Vagina (tissue), 2 donors: ENCODE measurements at places on chromosomes 16 and 17.

DNA sequence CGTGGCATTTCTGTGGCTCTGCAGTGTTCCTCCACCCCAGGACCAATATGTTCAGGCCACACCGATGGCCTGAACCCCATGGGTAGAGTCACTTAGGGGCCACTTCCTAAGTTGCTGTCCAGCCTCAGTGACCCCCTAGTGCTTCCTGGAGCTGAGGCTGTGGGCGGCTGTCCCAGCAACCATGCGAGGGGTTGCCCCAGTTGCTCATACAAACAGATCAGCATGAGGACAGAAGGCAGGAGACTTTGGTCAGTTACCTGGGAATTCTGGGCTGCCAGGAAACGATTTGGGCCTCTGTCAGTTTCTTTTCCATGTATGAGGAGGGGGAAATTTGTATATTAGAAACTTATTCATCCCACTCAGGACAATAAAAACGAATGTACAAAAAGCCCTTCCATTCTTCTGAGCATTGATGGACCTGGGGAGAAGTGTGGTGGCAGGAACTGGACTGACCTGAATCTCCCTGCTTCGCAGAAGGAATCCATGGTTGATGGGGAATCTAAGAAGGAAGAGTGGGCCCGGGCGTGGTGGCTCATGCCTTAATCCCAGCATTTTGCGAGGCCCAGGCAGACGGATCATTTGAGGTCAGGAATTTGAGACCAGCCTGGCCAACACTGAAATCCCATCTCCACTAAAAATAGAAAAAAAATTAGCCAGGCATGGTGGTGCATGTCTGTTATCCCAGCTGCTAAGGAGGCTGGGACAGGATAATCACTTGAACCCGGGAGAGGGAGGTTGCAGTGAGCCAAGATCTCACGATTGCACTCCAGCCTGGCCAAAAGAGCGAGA is 4.9 kb upstream of the IL32 start:
- DNase-seq = no peak

- DNase-seq = no peak
Measured at GRCh38 chr16:82598771-82599170, 28.0 kb upstream of the CDH13 start.

GRCh38 chr17:75959051-75959838 is 18.4 kb upstream of the FBF1 start:
- DNase-seq = no peak

- DNase-seq = no peak
Measured at GRCh38 chr17:57924677-57925076, 30.5 kb downstream of the CUEDC1 start.

DNA sequence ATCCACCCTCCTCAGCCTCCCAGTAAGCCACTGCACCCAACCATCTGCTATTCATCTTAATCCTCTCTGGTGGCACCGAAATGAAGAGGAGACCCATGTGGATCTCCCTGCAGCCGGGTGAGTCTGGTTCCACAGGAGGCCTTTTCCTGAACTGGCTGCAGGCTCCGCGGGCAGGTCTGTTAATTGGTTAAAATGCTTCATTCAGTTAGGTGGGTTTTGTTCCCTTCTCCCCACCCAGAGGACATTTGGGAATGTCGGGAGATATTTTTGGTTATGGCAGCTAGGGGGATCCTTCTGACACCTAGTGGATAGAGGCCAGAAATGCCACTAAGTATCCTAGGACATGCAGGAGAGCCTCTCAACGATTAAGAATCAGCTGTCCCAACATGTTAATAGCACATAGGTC is 16.7 kb downstream of the C16orf54 start:
- no peak for DNase-seq

GRCh38 chr17:32483451-32484019 is 3.3 kb upstream of the CDK5R1 start:
- no peak for DNase-seq

DNA sequence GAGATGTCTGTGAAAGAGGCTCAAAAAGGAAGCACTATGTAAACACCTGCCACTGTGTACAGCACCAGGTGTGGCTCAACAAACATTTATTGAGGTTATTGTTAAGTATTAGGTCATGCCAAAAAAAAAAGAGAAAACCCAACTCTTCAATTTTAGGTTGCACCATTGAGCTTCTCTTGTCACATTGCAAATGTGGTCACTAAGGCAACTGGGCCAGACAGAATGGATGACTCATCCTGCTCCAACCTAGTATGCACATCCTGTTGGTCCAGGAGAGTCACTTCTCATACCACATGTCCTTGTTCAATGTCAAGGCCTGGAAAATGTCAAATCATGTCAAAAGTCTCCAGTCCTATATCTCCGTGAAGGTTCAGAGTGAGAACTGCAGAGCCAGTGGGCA is 25.0 kb downstream of the HOXB1 start:
- DNase-seq = no peak

GRCh38 chr17:43217614-43218087 is 6.0 kb downstream of the TMEM106A start:
- no peak for DNase-seq

DNA sequence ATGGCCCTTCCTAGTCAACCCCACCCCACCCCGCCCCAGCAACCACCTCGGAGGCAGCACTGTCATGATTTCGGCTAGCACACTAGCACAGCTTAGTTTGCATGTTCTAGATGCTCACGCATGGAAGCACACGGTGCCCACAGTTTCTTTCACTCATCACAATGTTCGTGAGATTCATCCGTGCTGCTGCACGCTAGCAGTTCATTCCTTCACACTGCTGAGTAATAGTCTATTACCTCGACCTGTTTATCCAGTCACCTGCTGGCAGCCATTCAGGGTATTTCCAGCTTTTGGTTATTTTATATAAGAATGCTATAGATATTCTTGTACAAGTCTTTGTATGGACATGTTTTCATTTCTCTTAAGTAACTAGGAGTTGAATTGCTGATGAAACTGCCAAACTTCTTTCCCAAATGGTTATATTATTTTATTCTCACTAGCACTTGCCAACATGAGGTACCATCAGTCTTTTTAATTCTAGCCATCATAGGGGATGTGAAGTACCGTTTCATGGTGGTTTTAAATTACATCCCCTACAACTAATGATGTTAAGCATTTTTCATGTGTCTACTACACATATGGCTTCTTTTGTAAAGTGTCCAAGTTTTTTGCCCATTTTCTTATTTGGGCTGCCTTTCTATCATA is 75.7 kb downstream of the CYTH1 start:
- no peak for DNase-seq

GRCh38 chr16:28606291-28607115 is 3.3 kb downstream of the SULT1A1 start:
- no peak for DNase-seq

DNA sequence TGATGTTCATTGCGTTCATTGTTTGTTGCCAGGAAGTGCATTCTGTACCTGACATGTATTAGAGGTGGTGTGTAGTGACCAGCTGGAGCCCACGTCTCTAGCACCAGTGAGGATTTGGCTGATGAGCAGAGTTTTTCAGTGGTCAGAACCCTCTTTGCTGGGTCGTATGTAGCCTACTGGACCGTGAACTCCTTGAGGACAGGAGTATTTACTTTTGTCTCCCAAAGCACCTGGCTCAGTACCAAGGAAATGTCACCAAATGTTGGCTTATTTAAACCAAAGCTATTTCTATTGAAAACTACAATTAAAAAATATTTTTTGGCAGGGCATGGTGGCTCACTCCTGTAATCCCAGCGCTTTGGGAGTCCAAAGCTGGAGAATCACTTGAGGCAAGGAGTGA is 262.7 kb downstream of the SNX29 start:
- no peak for DNase-seq

GRCh38 chr16:81817789-81818567 is 38.9 kb downstream of the PLCG2 start:
- DNase-seq = no peak

- no peak for DNase-seq
Measured at GRCh38 chr17:65666876-65667321, 105.5 kb upstream of the AXIN2 start.

DNA sequence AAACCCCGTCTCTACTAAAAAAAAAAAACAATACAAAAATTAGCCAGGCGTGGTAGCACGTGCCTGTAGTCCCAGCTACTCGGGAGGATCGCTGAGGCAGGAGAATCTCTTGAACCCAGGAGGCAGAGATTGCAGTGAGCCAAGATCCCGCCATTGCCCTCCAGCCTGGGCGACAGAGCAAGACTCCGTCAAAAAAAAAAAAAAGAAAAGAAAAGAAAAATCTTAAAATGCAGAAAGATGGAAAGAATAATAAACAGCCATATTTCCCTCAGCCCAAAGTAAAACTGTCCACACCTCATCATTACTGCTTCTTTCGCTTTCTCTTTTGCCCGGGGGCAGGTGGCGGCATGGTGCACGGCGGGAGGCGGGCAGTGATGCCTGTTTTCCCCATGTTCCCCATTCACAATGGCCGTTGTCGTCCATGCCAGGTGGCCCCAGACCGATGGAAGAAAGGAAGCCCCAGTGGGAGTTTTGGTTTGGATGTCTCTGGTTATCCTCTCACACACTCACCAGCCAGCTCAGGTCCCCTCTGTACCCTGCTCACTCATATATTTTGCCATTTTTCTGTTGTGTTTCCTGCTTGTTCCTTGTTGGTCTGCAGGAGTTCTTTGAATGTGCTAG is 37.0 kb upstream of the PEMT start:
- no peak for DNase-seq

GRCh38 chr16:77434530-77435271 is at the start of gene ADAMTS18:
TSS of gene ADAMTS18 (minus strand) at chr16:77435034. CDS start at chr16:77434695, 339 bp downstream.
- no peak for DNase-seq

DNA sequence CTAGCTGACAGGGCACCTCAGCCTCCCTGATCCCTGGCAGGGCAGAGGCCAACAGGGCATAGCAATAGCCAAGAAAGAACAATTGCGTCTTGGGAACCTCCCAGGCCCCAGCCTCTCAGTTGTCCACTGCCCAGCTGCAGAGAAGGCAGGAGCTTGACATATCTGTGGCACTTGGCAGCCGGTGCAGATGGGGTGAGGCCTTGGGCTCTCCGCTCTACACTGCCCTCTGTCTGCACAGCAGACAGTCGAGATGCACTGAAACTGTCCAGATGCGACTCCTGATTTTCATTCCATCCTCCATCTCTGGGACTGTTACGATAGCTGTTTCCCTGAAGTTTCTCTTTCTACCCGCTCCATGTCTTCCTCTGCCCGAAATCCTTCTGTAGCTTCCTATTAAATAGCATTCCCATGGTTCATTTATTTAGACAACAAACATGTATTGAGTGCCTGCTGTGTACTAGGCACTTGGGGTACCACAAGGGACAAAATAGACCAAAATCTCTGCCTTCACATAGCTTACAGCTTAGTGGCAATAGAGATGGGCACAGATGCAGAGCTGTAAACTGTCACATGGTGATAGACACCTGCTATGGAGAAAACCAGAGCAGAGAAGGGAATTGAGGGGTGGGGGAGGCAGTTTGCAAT is 3.3 kb downstream of the POLR3E start:
- DNase-seq = no peak

GRCh38 chr17:75412455-75413317 is 7.2 kb upstream of the GRB2 start:
- DNase-seq = no peak

- no peak for DNase-seq
Measured at GRCh38 chr16:25390761-25391160, 133.1 kb upstream of the ZKSCAN2 start.

DNA sequence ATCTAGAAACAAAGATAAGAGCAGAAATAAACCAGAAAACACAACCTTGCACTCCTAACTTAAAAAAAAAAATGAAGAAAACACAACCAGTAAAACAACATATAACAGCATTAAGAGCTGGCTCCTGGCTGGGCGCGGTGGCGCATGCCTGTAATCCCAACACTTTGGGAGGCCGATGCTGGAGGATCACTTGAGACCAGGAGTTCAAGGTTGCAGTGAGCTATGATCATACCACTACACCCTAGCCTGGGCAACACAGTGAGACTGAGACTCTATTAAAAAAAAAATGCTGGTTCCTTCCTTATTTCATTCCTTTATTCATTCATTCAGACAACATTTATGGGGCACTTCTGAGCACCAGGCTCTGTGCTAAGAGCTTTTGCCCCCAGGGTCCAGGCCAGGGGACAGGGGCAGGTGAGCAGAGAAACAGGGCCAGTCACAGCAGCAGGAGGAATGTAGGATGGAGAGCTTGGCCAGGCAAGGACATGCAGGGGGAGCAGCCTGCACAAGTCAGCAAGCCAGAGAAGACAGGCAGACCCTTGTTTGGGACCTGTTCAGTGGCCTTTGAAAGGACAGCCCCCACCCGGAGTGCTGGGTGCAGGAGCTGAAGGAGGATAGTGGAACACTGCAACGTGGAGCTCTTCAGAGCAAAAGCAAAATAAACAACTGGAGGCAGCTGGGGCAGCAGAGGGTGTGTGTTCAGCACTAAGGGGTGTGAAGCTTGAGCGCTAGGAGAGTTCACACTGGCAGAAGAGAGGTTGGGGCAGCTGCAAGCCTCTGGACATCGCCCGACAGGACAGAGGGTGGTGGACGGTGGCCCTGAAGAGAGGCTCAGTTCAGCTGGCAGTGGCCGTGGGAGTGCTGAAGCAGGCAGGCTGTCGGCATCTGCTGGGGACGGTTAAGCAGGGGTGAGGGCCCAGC is 2.6 kb downstream of the STH start:
- no peak for DNase-seq

DNA sequence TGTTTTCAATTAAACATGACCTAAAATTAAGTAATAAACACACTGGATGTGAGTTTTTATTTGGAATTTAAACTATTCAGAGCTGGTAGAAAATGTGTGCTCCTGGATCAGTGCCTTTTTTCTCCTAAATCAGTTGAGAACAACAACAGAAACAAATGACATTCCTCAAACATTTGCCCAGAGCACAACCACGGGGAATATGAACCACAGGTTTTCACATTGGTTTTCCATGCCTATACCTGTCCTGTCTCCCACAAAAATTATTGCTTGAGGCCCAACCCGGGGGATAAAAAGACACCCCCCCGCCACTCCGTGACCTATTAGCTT is 6.8 kb downstream of the HSBP1 start:
- no peak for DNase-seq
